ENCODE measurements at places on chromosomes 3 and 15.

- no peak for DNase-seq
These were observed 134.0 kb downstream of the PGPEP1L start for GRCh38 chr15:98873441-98874218.

DNA sequence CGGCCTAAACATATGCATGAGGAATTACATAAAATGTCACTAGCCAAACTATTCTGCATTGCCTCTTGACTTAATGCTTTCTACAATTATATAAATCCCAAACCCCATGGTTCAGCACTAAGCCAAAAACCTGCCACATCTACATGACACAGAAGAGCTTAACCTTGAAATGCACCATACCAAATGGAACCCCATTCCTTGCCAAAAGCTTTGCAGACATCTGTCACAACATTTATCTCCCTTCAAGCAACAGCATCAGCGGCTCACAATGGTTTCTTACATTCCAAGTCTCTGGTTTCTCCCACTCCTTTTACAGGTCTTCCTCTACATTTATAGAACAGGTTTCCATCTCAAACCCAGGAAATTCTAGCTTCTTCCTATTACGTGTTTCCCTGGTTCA lies 58.4 kb upstream of the GYG1 start:
- DNase-seq: no peak

DNA sequence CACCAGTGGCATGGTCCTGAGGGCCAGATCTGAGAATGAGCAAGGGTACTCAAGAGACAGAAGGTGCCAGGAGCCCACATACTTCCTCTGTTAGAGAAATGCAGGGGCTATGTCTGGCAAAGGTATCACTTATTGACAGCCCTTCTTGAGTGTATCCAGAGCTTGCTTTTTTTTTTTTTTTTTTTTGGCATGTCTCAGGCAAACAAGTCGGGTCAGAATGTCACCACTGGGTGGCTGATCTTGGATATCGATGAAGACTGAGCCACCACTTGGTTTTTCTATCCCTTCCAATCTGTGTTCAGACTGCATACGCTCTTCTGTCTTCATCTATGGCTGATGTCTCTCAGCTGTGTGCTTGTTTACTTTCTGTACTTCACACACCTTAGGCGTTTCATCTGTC lies 363.4 kb upstream of the C2CD4B start:
- DNase-seq: no peak

- DNase-seq: no peak
These were observed 7.0 kb upstream of the HHATL start for GRCh38 chr3:42709621-42710020.

DNA sequence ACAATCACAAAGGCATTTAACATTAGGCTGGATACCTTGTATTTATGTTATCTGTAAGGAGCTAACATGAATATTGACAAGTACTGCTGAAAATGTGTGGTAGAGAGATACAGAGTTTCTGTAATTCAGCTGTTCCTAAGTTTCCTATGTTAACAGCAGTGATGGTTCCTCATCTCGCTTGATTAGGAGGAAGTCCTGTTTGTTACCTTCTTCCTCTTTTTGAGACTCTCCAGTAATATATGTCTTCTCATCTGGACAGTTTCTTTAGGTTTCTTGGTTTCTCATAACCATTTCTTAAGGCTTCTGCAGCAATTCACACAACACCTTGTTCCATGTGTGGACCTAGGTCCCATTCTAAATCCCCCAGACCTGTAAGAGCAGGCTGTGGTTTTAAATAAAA lies 11.4 kb upstream of the PEX5L start:
- DNase-seq: no peak

DNA sequence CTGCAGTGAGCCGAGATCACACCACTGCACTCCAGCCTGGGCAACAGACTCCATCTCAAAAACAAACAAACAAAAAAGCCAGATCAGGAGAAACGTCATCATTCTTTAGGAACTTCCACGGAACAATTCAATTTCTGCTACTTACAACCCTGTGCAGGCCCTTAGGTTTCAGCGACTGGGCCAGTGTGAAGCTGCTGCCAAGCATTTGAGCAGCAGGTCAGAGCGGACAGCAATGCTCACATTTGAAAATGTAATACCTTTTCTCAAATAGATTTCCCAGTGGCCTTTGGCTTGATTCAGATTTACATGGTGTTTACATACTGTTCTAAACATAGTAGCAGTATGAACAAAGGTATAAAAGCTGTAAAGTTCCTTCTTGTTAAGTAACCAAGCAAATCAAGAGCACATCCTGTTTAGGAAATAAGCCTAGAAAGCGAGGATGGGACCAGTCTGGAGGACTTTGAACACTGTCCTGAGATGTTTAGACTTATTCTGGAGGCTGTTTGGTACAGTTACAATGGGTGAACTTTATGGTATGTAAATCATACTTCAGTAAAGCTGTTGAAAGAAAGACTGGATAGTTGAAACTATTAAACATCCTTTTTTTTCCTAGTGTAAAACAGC lies 141.2 kb downstream of the HCN4 start:
- no peak for DNase-seq

DNA sequence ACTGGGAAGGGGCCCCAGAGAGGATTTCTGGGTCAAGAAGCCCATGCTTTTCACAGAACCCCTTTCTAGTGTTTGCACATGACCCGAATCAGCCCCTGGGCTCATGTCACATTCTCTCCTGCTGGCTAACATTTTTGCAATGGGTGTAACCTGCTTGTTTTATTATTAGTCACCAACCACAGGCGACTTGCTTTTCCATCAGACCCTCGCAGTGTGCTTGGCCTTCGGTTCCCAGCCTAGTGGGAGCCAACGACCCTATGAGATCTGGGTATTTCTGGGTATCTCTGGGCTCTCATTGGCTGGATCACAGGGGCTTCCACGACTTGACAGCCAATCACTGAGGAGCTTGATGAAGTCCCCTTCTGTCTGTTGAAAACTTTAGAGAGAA lies 11.0 kb upstream of the FBLN2 start:
- DNase-seq: no peak

DNA sequence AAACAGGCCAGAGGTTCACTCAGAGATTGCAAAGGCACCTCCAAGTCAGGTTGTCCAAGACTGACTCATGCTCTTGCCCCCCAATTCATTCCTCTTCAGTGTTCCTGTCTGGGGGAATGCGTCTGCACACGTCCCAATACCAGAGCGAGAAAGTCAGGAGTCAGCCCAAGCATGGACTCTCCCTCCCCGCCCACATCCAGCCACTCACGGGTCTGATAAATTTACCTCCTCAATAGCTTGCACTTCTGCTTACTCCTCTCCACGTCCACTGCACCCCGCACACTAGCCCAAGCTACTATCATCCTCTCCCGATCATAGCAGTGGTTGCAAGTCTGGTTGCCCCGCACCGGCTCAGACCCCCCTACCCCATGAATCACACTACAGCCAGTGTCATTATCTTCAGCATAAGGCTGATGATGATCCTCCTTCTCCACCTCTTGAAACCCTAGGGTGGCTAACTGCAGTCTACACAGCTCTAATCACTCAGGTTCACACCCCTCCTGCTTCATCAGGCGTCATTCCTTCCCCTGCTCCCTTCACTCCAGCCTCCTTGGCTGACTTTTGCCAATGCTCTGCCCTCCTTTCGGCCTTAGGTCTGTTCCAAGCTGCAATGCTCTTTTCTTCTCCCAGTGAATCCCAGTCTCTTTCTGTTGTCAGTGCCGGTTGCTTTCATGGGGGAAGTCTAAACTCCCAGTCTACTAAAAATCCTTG lies 27.6 kb upstream of the MYO1E start:
- no peak for DNase-seq

- no peak for DNase-seq
These were observed 51.8 kb upstream of the GATM start for GRCh38 chr15:45429941-45430792.

DNA sequence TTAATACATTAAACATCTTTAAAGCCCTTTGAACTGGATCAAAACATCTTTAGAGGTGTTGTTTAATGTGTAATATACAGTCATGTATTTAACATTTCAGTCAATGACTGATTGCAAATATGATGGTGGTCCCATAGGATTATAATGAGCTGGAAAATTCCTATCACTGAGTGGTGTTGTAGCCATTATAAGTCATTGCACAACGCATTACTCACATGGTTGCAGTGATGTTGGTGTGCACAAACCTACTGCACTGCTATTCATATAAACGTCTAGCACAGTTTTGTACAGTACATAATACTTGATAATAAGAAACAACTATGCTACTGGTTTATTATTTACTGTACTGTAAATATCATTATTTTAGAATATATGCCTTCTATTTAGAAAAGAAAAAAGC lies 75.6 kb downstream of the DTWD1 start:
- DNase-seq: no peak

DNA sequence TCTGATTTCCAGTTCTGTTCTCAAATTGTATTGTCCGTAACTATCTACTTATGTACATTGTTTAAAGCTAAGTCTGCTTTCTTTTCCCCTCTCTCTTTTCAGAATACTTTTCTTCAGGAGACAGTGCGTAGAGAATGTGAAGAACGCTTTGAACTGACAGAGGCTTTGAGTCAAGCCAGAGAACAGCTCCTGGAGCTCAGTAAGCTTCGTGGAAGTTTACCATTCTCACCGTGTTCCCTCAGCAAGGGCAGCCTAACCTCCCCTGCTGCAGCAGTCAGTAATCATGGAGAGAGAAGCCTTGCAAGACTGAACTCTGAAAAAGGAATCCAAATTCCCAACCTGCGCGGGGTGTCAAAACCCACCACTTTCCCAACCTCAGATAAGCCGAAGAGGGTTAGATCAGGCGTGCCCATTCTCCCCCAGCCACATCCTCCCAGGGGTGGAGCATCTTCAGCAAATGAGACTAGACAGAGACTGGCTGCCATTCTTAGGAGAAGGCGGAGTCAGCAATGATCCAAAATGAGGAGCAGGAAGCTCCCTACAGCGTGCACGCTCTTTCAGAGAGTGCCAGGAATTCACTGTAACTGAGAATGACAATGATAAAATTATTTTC lies 114.6 kb downstream of the CCNL1 start:
- no peak for DNase-seq

DNA sequence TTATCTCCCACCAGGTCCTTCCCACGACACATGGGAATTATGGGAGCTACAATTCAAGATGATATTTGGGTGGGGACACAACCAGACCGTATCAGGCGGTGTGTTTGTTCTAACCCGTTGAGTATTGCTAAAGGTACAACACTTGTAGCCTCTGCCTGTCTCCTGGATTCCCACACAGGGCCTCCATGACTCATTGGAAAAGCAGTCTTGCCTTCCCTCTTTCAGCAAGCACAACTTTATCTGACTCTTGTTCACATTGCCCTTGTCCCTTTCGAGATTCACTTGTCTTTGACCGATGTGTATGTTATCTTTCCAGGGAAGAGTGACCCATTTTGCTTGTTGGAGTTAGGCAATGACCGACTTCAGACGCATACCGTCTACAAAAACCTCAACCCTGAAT lies 152.3 kb downstream of the MCTP2 start:
- DNase-seq: no peak

DNA sequence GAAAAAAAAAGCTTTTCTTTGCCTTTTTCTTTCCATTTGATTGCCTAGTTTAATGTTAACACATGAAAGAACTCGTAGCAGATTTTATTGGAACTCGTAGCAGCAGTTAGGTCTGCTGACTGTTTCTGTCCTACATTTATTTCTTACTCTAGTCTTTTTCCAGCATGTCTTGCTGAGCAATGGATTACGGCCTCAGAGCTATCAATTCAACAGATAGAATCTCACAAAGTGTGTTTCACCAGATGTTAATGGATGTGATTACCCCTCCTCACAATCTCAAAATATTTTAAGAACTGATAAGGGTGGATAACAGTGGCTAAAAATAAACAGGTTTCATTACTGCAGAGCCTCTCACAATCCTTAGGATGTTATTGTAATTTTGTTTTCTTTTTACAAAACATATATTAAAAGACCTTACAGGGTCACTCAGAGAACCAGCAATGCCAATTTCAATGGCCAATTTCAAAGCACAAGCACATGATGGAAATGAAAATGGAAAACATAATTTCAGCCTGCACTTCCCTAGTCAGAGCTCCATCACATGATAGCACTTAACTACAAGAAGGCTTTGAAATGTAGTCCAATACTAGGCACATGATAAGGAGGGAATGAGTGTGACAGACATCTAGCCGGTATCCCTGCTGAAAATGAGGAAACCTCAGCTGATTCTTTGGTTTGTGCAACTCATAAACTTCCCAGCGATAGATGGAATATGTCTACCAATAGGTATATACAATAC lies 838.1 kb upstream of the SEMA6D start:
- peak; percentile 6 for DNase-seq

DNA sequence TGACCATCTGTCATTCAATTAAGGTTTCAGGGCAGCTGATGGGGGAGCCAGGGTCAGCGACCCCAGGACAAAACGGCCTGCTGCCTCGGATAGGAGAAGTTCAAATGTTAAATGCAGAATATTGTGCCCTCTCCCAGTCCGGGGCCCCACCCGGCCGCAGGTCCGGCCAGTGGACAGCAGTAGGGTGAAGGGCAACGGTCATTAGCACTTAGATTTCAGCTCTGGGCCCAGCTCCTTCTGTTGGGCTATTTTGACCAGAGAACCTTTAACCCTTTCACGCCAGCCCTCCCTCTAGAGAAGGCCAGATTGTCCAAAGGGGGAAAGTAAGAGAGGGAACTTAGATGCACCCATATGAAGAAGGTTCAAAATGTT lies 16.1 kb upstream of the ONECUT1 start:
- no peak for DNase-seq

DNA sequence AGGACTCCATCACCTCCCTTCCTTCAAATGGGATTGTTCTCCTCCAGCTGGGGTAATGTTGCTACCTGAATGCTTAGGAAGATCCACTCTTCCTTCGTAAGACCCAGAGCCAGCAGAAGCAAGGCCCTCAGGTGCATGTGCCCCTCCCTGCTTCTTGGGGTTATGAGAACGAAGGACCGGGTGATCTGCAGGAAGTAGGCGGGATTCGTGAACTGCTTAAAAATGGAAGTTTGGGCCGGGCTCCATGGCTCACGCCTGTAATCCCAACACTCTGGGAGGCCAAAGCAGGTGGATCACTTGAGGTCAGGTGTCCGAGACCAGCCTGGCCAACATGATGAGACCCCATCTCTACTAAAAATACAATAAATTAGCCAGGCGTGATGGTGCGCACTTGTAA lies 8.0 kb downstream of the TLR9 start:
- DNase-seq: no peak

GRCh38 chr3:15606434-15606891 lies 4.9 kb downstream of the BTD start:
- DNase-seq: no peak

GRCh38 chr3:147008886-147009285 lies 397.5 kb downstream of the ZIC4 start:
- no peak for DNase-seq

DNA sequence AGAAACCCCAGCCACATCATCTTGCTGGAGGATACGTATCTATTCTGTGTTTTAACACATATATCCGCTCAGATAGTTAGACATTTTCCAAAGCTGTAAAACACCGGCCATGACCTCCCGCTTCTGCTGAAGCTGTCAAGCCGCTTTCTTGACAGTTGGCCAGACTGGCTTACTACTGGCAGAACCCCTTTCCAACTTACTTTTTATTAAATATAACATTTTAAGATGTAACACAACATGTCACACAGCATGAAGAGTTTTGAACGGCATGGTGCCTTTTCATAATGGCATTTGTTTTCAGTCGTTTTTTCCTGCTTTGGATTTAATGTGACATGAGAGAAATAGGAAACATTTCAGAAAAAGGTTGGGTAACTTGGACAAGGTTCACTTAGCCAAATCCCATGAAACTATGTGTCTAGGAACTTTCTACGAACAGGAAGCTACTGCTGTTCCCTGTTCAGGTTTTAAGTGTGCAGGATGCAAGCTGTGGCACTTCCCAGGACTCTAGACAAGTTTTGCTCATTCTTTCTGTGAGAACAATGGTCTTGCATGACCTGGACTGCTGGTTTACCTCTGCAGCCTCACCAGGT lies 281.4 kb downstream of the THSD4 start:
- DNase-seq: no peak

Data from urinary bladder (tissue), 4 donors.